ENCODE measurements at places on chromosomes 7 and 10.

DNA sequence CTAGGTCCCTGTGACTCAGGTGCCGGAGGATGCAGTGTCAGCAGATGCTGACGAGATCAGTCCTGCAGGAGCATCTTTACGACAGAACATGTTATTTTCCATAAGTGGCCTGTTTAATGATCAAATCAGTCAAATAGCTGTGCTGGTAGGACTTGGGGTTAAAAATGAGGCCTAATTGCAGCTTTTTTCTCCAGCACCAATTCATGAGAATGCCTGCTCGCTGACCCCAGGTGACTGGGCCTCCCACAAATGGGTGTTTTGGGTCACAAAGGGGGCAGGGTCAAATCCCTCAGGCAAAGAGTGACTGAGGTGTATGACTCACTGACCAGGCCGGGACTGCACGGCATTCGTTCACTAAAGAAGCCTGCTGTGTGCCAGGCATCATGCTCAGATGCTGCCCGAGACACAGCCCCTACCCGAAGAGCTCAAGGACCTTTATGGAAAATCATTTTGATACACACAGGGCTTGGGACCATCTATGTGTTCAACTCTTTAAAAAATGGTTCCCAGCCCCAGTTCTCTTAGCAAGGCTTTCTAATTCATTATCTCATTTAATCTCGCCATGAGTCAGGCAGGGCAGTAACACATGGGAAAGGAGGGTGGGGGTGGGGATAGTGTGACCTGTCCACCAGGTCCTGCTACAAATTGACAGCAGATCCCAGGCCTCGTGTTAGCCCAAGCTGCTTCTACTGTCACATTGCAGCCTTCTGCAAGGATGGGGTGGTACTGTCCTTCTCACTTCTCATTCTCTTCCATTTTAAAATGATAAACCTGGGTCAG, 21.1 kb downstream of the ZNF775 start:
- no peak for DNase-seq

DNA sequence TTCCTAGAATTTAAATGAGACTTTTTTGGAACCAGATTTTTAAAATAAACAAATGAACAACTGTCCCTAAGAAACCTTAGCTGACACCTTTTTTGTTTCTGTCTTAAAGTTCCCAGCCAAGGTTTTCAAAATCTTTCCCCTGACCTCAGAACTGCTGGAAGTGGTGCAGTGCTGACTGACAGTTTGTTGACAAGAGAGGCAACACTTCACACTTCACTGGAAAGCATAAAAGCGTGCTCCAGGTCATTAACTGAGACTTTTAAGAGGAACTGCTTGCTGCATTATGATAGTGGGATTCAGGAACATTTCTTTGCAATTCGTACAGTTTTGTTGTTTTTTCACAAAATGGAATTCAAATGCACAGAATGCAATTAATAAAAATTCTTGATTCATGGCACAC, 36.2 kb downstream of the SYPL1 start:
- DNase-seq, result peak; percentile 49

DNA sequence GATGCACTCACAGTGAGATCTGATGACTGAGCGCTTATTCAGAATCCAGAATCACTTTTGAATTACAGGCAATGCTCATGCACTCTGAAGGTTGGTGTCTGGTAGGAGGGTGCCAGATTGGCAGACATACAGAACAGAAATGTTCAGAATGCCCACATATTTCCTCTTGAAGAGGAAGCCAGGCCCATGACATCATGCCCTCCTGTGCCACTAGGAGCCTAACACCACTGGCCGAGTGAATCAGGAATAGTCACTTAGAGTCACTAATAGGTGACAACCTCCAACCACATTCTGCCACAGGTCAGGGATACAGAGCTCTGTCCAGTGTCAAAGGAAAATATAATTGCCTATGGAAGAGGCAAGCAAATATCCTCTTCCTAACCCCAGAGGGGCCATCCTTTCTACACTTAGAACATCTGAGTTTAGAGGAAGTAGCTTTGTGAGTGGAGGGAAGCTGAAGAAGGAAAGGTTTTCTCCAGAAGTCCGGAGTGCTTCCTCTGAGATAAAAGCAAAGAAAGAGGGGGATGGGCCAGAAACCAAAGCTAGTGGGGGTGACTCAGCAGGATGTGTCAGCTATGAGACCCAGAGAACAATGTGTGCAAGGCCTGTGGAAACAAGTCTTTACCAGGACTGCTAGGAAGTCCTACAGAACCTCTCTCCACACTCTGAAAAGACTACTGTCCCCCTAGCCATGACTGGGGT, 838.8 kb downstream of the GRID1 start:
- DNase-seq, result no peak

GRCh38 chr7:36614959-36615358, 109.3 kb downstream of the AOAH start:
- no peak for DNase-seq

DNA sequence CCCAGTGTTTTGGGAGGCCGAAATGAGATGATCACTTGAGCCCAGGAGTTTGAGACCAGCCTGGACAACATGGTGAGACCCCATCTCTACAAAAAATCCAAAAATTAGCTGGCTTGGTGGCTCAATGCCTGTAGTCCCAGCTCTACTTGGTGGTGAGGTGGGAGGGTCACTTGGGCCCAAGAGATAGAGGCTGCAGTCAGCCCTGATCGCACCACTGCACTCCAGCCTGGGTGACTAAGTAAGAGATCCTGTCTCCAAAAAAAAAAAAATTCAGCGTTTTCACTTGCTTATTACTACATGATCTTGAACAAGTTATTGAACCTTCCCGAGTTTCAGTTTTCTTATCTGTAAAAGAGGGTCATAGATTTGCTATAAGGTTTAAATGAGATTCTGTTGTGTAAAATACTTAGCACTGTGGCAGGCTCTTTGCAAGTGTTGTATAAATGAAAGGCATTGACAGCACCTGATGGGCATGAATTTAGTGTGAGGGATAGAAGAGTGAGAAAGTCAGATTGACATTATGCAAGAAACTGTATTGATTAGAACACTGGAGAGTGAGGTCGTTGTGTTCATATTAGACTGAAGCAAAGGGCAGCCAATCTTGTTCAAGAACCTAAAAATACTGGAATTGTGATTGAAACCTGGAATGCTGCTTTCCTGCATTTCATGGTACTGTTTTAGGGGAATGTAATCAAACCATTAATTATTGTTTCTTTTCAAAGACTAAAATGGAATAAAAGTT, 136.8 kb downstream of the LCOR start:
- no peak for DNase-seq

- no peak for DNase-seq
Measured at GRCh38 chr7:11430841-11431240, 401.2 kb downstream of the THSD7A start.

GRCh38 chr10:82529062-82529461, 654.1 kb downstream of the NRG3 start:
- no peak for DNase-seq

- DNase-seq, result no peak
Measured at GRCh38 chr10:12348294-12348869, 965 bp upstream of the CAMK1D start.

DNA sequence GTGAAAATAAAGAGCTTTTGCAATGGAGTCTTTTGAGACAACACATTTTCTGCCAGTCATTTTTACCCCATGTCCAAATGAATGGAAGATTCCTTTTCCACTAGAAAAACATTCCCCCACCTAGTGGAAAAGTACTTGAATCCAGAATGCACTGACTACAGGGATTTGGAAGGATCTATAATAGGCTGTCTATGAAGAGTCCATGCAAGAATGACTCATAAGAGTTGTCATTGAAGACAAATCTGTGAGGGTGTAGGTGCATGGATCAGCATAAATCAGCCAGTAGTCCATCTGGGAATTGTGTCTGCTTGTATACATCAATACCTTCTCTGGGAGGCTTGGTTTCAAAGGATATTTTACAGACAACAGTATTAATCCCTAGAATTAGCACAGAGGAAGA, 32.5 kb upstream of the TRUB1 start:
- no peak for DNase-seq

- no peak for DNase-seq
Measured at GRCh38 chr7:150823043-150823442, 22.5 kb downstream of the TMEM176A start.

DNA sequence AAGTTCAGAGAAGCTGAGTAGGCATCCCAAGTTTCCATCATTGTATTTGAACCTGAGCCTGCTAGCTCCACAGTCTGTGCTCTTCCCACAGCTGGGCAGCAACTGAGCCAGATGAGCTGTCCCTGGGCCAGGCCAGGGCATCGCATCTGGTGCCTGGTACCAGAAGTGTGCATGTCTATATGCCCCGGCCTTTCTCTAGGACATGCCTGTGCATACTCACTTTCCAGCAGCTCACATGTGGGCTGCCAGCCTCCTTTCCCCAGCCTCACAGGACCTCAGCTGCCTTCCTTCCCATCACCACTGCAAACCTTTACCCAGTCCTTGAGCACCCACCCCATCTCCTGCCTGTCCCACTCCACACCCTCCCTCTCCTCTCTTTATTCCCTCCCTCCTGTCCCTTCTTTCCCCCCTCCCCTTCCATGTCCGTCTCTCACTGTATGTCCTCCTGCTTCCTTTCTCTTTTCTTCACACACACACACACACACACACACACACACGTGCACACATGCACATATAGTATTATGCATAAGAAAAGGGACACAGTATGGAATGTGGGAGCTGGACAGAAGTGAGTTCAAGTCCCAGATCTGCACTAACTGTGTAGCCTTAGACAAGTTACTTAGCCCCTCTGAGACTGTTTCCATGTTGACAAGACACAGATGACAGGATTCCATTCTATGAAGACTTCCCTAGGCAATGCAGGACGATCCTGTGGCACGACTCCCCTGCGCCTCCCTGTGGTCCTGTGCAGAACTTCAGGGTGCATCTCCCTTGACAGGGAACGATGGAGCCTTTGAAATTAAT, 10.9 kb downstream of the CDHR1 start:
- DNase-seq, result peak; percentile 24

GRCh38 chr7:89339748-89340147, 544.2 kb upstream of the TEX47 start:
- DNase-seq, result no peak

- no peak for DNase-seq
Measured at GRCh38 chr10:125057158-125058001, 103.0 kb downstream of the CTBP2 start.

DNA sequence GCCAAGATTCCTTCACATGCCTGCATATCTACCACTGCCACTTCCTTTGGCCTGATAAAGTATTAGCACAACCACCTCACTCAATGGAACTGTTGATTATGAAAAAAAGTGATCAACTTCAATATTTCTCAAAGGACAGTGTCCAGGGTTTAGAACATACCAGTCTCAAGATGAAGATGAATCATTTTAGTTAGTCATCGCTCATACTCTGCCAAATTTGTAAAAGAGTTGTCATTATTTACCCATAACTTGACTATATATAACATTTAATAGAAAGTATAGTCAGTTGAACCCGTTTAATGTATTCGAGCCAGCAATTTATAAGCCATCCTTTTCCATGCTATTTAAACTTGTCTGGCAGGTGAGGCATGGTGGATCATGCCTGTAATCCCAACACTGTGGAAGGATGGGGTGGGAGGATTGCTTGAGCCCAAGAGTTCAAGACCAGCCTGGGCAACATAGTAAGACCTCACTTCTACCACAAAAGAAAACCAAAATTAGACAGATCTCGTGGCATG, 33.2 kb downstream of the SPAM1 start:
- no peak for DNase-seq

DNA sequence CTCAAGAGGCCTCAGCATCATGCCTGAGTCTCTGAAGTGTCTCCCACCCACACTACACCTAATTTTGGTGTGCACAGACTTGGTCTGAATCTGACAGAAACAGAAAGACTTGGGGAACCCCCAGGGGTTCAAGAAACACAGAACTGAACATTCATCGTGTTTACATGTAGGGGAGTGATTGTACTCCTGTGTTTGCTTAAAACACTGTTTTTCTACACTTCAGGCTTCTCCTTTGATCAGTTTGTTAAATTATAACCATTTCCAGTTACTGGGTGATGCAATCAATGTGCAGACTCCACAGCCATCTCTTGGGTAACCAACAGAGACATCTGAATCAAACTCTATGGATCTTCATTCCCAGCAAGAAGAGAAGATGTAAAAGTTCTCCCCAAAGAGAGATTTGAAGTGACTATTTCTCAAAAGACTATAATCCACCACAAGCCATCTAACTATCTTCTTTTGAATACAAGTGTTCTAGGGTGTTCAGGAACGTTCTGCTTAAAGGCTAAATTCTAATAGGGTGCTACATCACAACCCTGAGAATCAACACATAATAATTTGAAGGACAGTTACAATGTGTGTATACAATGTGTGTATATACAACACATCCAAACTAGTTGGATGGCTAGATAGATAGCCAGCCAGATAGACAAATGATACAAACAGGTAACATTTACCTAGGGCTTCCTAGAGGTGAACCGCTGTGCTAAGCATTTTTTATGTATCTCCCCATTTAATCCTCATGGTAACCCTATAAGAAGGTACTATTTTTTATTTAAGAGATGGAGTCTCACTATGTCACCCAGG, 34.2 kb downstream of the DNAJC12 start:
- DNase-seq, result no peak

DNA sequence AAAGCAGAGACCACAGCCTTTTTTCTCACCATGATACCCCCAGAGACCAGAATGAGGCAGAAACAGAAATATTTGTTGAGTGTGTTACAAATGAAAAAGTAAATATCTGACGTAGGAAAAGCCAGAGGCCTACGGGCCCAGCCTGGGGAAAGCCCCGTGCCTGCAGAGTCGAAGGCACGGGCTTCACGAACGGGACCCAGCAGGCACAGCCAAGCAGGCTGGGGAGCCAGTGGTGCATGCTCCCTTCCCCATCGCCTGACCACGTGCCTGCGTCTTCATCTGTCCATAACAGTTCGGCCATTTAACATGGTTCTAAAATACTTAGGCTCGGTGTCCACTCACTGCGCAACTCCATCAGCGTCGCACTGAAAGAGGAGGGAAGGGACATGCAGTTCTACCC, 50.8 kb downstream of the SLIT1 start:
- DNase-seq, result no peak

GRCh38 chr10:117373823-117374505, 1.3 kb downstream of the PDZD8 start:
- DNase-seq, result no peak

- no peak for DNase-seq
Measured at GRCh38 chr7:139330333-139331030, 10.7 kb upstream of the FMC1 start.

- no peak for DNase-seq
Measured at GRCh38 chr10:50310560-50311174, 59.4 kb upstream of the ASAH2 start.

GRCh38 chr7:17600340-17600752, 301.9 kb downstream of the AHR start:
- no peak for DNase-seq
